G401 (cell line): ENCODE measurements at places on chromosomes 7 and 10.

- DNase-seq, result no peak
These were observed 11.0 kb downstream of the MAPK8 start for GRCh38 chr10:48317321-48317990.

GRCh38 chr10:35208536-35208935 is 81.9 kb downstream of the CREM start:
- no peak for DNase-seq

DNA sequence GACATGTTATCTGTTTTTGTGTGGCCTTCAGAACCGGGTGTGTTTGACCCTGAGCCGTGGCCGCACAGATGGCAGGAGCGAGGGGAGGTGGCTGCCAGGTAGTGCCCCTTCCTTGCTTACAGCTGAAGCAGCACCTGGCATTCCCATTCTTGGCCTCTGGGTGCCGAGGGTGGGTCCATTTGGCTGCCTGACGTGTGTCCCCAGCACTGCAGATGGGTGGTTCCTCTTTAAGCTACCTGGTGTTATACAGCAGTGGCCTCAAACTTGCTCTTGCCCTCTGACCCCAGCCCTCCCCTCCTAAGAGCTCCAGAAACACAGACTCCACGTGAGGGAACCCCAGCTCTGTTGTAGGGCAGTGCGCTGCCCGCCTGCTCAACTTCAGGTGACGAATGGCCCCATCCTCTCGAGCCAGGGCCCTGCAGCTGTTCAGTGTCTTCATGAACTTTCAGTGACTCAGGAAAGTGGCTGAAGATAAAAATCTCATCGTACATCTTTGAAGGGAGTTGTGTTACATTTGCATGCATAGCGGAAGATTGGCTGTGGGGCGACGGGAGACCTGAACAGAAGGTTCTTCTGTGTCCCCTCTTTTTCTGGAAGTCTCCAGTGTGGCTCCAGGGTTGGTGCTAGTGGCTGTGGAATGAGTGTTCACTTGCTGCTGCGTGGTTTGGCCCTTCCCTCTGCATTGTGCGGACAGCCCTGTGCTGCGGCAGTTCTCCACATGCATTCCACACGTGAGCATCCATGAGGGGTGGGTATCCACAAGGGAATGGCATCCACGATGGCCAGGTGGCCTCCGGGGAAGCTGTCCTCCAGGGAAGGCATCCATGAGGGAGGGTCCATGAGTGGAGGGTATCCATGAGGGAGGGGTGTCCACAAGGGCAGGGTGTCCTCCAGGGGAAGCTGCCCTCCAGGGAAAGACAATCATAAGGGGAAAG is 91.6 kb downstream of the INPP5A start:
- no peak for DNase-seq

GRCh38 chr10:92242910-92243671 is 47.8 kb downstream of the CPEB3 start:
- DNase-seq, result peak; percentile 94

DNA sequence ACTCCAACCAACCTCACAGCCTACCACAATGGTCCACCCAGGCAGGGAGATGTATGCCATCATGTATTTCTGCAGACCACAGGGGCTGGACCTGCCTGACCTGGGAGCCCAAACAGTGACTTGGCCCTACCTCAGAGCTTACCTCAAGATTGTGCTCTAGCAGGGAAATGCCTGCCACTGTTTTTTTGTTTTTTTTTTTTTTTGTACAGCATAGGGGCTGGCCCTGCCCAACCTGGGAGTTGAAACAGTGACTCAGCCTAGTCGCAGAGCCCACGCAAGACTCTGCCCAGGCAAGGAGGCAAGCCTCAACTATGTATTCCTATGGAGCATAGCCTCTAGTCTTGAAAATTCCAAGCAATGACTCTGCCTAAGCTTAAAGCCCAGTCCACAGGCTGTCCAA is 39.3 kb upstream of the CDK6 start:
- no peak for DNase-seq

DNA sequence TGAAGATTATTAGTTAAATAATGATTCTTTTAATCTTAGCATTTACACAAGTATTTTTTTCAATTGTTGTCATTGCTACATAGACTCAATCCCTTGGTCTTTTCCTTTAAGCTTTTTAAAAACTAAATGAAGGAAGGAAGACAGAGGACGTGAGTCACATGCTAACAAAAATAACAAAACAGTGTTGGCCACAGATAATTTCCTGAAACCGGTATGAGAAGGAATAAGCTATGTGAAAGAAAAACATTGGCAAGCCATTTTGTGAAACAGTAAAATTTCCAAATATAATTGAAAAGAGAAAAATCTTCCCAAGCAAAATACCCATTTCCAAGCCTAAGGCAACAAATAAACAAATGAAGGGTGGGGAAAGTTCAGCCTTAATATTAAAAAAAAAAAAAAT is 223.0 kb downstream of the AHR start:
- no peak for DNase-seq

GRCh38 chr7:8068892-8069686 is 100.5 kb downstream of the GLCCI1 start:
- peak; percentile 81 for DNase-seq

- DNase-seq, result peak; percentile 93
These were observed 25.8 kb upstream of the SH2B2 start for GRCh38 chr7:102260856-102261255.

GRCh38 chr7:149379625-149380024 is 81.2 kb downstream of the ZNF777 start:
- DNase-seq, result no peak

DNA sequence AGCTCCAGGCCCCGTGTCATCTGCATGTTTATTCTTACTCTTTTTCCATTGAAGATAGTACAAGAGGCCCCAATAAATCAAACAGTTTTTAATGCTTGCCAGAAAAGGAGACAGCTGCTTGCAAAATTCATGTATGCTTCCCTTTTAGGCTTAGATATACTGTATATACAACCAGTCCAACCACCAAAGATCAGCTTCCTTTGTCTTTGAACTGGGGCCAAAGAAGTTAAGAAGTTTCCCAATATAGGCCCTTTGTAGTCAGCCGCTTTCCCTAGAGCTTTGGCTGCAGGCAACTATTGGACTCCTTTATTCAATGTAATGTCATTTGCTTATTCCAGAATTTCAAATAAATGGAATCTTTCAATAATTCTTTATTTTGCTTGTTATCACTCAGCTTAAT is 1395.0 kb downstream of the GATA3 start:
- DNase-seq, result no peak

DNA sequence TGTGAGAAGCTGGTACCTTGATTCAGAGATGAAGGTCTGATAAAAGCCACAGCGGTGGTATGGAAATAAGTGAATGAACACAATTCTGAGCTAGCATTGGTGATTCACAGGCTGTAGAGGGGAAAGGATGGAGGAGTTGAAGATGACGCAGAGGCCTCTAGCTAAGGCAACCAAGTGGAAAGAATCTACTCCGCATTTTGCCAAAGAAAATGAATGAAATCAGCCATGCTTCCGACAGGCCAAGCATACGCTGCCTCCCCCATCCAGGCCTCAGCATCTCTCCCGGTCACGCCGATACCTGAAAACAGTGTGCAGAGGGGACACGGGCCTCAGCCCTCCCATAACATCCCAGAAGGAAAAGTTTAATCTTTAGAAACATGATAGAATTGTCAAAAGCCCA is 124.3 kb upstream of the UNC5B start:
- DNase-seq, result no peak

DNA sequence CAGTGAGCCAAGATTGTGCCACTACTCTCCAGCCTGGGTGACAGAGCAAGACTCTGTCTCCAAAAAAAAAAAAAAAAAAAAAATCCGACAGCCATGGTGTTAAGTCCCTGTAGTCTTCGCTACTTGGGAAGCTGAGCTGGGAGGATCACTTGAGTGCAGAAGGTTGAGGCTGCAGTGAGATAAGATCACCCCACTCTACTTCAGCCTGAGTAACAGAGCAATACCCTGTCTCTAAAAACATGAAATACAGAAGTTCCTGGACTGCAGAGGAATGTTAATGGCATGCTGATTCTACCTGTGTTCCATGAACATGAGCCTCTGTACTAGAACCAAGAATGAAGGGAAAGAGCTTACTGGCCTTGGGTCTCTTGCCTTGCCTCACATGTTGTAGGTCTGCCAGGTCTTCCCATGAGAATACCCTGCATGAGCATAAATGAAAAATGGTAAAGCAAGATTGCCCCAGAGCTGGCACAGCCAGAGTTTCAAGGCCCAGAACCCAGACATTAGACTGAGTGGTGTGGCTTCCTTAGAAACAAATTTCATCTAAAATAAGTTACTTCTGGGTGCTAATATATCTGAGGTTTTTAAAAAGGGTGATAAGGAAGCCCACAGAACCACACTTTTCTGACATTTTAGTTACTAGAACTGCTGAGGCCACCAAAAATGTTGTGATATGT is 8.6 kb downstream of the YAE1 start:
- DNase-seq, result no peak

- DNase-seq, result no peak
These were observed 124.8 kb downstream of the CPED1 start for GRCh38 chr7:121113288-121113687.

GRCh38 chr10:125520968-125521367 is 162.0 kb downstream of the TEX36 start:
- DNase-seq, result no peak

GRCh38 chr7:133547981-133548380 is 295.1 kb downstream of the EXOC4 start:
- DNase-seq, result no peak

GRCh38 chr7:6619961-6620360 is 4.6 kb downstream of the ZNF853 start:
- DNase-seq, result no peak

DNA sequence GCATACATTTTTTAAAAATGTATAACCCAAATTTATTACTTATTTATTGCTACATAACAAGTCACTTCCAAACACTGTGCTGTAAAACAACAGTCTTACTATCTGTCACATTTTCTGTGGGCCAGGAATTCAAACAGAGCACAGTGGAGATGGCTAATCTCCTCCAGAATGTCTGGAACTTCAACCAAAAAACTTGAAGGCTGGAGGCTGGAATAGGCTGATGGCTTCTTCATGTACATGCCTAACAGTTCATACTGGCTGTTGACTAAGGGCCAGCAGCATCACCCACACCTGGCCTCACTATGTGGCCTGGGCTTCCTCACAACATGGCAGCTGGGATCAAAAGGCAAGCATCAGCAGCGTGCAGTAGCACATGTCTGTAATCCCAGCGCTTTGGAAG is 92.4 kb upstream of the KMT2E start:
- DNase-seq, result no peak

DNA sequence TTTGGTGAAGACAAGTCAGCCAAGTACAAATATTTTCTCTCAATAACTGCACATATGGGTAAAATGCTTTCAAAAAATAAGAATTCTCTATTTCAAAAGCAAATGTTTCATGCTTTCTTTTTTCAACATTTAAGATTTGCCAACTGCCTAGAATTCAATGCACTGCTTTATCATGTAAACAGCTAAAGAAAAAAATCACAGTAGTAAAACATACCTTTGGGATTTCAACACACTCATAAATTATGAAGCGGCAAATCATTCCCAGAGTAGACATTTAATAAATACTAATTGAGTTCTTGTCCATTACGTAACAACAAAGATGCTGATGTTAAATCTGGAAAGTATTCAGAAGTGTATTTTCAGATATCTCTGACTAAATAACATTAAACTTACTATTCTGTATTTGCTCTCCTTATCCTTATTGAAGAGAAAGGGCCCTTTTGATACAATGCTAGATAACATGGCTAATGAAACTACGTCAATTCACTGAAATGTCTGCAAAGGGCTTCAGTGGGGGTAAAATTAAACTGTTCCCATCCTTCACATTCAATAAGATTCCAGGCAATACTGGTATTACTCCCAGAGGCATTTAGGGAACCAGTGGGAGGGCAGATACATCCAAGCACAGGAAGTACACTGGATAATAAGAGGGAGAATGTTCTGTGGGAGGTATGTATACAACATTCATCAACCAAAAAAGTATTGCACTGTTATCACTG is 13.9 kb downstream of the NAPEPLD start:
- DNase-seq, result no peak

GRCh38 chr7:73342645-73343044 is 14.7 kb downstream of the FKBP6 start:
- no peak for DNase-seq

GRCh38 chr7:25069900-25070443 is 55.1 kb downstream of the CYCS start:
- DNase-seq, result peak; percentile 45

GRCh38 chr7:21507627-21508343 is 35.1 kb upstream of the DNAH11 start:
- DNase-seq, result peak; percentile 23

DNA sequence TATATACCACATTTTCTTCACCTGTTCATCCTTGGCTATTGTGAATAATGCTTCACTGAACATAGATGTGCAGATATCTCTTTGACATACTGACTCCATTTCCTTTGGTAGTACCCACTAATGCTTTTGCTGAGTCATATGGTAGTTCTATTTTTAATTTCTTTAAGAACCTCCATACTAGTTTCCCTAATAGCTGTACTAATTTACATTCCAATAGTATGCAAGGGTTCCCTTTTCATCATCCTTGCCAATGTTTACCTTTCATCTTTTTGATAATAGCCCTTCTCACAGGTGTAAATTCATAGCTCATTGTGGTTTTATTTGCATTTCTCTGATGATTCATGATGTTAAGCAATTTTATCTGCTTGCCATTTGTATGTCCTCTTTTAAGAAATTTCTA is 159.9 kb downstream of the CALCR start:
- no peak for DNase-seq

DNA sequence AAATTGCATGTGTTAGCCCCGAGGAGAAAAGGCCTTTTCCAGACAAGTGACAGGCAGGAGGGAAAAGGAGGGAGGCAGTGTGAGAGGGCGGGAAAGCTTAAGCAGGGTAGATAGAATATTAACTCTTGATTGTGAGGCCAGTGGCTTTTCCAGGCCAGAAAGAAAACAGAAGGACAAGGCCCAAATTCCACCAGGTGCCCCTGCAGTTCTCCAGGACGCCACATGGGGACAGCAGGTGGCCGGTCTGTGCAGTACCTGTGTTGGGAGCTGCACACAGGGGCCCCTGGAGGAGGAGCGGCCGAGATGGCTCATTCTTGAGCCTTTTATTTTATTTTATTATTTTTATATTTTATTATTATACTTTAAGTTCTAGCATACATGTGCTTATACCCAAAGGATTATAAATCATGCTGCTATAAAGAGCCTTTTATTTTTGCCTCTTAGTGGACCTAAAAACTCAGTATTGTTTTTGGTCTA is 141.3 kb upstream of the KLF14 start:
- DNase-seq, result peak; percentile 74
